Sigmoid colon (tissue), 7 donors: ENCODE measurements at places on chromosomes 12 and 14. TPM values are rescaled to one million over a fixed set of nuclear protein-coding genes. Genes with fewer than 3 reads are reported as not detected.

DNA sequence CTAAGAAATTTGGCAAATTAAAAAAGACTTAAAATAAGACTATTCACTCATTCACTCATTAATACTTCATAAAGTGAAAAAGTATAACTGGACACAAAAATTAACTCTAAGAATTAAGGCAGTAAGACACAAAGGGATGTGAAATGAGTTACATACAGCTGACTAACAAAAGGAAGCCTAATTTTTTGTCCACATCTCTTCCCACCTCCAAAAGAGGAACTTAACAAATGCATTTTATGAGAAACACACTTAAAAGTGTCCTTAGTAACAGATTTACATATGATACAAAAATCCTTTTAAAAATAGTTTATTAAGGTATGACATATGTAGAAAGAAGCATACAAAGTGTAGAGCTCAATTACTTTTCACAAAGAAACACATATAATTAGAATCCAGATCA is 88.9 kb downstream of the NUMB start:
- DNase-seq = no peak

GRCh38 chr12:77608271-77608824 is 222.3 kb upstream of the NAV3 start:
- no peak for DNase-seq

DNA sequence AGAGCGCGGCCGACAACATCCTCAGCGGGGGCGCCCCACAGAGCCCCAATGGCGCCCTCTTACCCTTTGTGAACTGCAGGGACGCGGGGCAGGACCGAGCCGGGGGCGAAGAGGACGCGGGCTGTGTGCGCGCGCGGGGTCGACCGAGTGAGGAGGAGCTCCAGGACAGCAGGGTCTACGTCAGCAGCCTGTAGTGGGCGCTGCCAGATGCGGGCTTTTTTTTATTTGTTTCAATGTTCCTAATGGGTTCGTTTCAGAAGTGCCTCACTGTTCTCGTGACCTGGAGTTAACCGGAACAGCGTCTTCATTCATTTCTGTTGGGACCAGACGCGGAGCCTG is 103.8 kb upstream of the FKBP4 start:
- DNase-seq = no peak

- no peak for DNase-seq
Measured at GRCh38 chr12:116370004-116370404, 92.5 kb upstream of the MED13L start.

The PCBP2 gene
- 431 TPM for total RNA-seq

GRCh38 chr14:62347562-62348011 is 585.4 kb downstream of the SNAPC1 start:
- DNase-seq = no peak

The HOXC6 gene
- not detected for total RNA-seq

DNA sequence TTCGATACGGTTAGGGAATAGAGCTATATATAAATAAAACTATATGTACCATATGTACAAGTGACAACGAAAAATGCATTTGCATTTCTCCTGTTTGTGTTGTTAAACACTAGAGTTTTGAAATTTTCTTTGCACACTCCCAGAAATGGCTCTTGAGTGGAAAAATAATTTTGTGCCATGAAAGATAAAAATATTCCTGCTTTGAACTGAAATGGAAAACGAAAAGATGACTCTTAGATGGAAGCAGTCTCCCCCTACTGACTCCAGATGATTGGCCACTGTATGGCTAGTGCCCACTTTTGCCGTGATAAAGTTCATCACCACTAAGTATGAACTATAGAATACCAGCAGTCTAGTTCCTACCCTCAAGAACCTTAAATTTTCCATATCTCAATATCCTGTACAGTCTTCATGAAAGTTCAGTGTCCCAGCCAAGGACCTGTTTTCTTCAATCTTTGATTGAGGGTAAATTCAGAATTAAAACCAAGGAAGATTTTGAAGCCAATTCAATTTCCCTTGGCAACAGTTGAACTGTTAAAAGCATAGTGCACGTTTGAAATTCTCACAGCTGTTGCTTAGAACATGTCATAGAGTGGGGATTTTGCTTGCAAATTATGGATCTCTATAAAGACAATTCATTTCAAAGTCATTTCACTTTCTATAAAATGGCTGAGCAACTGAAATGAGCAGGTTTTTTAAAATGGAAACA is 1.6 kb upstream of the PPP2R5E start:
- no peak for DNase-seq

DNA sequence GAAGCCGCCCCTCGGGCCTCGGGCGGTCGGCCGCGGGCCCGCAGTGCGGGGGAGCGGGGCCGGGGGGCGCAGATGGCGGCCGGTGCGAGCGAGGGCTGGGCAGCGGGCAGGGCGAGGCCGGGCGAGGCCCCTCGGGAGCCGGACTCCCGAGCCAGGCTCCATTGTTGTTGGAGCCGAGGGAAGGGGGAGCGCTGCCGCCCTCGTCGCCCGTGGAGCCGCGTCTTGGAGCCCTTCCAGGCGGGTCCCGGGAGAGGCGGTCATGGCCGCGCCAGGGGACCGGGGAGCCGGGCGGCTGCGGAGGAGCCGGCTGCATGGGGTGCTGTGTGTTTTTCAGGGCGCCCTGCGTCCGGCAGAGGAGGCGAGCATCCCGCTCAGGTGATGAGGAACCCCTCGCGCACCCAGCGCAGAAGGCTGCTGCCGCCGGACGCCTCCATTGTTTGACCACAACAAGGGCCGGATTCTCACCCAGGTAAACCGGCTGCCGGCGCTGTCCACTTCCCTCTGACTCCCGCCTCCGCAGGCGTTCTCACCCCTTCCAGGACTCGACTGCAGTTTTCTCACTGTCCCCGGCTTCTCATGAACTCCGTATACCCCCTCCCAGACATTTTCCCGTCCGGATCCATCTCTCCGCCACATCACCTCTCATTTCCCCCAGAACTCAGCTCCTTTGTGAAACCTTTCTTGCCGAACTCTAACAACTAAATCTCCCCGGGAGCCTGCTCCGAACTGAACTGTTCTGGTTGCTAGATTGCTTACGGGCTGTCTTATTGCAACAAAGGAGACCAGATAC is 732 bp downstream of the ZNF664 start:
- DNase-seq = peak; percentile 71
